ENCODE measurements at places on chromosomes 6 and 20.

- DNase-seq = no peak
Observed at GRCh38 chr20:20797521-20798310, 85.3 kb upstream of the RALGAPA2 start.

- DNase-seq = no peak
Observed at GRCh38 chr20:32682508-32682987, 8.8 kb upstream of the C20orf203 start.

DNA sequence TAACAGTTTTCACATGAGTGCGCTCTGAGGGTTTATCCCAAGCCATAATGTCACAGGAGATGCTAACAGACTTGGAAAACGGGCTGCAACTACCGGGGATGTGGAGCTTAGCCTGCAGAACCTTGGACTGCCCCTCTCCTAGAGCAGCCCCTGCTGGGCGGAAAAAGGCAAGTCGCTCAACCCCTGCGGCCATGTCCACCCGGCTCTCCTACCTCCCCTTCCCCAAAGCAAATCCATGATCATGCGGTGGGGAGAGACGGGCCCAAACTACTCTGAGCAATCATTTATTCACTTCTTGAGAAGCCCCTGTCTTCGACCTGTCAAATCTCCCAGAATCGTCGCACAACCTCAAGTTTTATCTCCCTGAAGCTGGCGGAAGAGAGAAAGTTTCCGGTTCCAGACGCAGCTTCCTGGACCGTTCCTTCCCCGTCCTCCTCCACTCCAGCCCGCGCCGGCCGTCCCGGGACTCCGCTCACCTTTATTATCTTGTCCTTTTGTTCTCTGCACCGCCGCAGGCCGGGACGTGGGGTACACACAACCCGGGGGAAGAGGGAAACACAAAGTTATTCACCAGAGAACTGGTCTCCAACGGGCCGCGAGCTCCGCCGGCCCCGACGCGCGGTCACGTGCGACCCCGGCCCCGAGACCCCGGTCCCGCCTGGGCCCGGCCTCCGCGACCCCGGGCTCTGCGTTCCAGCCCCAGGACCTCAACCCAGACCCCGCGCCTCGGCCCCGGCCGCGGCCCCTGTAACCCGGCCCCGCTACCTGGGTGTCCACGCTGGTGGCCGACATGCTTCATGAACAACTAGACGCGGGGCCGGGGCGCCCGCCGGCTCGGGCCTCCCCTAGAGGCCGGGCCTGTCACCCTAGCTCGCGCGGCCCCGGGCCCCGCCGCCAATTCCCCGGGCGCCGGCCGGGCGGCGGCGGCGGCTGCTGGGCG lies 560 bp downstream of the YTHDF1 start:
- peak; percentile 16 for DNase-seq

DNA sequence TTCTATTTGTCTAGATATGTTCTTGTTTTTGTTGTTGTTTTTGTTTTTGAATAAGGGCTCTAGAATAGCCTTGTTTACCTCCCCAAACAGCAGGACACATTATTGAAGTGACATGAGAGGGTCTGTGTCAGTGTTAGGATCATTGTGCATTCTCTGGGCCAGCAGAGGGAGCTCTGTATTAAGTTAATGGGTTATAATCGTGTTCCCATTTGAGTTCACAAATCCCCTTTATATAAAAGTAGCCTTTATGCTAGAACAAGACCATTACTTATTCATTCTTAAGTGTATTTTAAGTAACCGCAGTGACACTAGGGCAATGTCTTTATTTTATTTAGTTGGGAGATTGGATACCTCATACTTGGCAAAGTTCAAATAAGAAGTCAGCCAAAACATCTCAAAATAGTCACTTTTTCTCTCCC lies 44.8 kb downstream of the STK4 start:
- peak; percentile 12 for DNase-seq

DNA sequence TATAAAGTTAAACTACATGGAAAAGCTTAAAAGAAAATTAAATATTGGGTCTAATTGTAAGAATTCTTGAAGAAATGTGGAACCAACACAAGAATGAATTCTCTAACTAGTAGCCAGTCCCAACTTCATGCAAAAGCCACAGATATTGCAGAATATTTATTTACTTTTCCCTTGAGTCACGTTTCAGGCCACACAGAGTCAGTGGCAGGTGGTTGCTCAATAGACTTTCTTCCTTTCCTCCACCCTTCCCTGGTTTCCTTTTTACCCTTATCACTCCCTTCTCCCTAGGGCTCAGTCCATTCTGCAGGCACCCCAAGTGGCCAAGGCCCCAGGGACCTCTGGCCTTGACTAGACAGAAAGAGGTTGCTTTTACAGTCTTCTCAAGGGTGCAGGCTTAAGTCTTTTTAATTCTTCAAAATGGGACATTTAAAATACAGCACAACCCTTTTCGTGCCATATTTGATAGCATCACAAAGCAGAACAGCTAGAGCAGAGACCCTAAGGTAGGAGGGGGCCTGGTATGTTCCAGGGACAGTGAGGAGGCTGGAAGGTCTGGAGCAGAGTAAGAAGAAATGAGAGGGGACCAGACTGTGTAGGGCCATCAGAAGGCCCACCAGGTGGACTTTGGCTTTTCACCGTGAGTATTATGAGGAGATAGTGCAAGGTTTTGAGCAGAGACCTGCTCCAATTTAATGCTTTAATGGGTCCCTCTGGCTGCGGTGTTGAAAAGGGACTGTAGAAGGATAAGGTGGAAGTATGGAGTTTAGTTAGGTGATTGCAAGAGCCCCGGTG lies 65.0 kb downstream of the HDDC2 start:
- no peak for DNase-seq

DNA sequence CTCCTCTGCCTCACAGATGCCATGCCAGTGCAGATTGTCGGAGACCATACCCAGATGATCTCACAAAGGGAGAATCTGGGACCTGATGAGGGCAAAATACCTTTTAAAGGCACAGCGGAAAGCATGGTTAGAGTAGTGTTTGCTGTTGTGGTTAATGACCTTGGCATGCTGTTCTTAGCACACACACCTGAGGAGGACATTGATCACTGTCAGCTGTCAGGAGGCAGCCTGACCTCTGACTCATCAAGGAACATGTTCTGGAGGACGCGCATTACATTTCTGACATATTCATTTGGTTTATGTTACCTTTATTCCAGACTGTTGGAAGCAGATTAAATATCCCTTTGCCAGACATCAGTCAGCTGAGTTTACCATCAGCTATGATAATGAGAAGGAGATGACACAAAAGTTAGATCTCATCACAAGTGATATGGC lies 57.1 kb downstream of the GOPC start:
- no peak for DNase-seq

- DNase-seq = no peak
Observed at GRCh38 chr6:125824946-125825771, 34.4 kb downstream of the NCOA7 start.
